ENCODE measurements at places on chromosomes 4 and X.
A peak's percentile ranks its signal among the peaks of the same experiment; 100 is the strongest.

GRCh38 chrX:3161681-3162080 is 120.4 kb downstream of the ARSF start:
- no peak for DNase-seq

DNA sequence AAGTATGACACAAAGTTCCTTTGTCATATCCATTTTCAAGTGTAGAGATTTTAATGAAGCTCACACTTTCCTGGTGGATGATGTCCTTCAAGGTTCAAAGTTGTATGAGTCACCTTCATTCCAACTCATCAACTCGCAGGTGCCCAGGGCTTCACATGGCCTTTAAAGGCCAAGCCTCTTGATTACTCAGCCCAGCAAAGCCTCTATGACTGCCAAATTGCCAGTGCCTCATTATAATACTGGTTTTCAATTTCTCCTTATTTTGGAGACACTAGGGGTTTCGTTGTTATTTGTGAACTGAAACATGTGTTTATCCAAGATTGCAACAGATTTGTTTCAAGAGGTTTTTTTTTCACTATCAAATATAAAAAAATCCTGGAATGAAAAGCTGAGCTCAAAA is 45.9 kb upstream of the PPP3CA start:
- no peak for DNase-seq

DNA sequence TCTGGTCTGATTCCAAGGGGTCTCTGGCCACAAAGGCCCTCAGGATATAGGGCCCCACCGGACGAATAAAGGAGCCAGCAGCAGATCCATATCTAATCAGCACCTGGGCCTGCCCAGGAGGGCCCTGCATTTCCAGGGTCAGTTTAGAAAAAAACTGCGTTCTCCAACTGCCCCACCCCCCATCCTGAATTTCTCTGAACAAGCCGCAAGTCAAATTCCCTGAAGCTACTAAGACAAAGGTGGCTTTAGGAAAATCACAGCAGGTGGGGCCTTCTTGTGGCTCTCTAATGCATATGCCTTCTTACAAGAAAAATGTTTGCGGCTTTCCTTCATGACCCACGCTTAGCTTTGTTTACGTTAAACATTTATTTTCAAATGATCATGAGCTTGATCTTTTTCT is 76.6 kb downstream of the MBNL3 start:
- DNase-seq = no peak

- no peak for DNase-seq
These were observed 39.6 kb upstream of the LSM6 start for GRCh38 chr4:146135941-146136340.

- no peak for DNase-seq
These were observed 89.0 kb downstream of the EFNB1 start for GRCh38 chrX:68917799-68918198.

GRCh38 chrX:38112566-38112965 is 106.2 kb downstream of the SYTL5 start:
- DNase-seq = no peak

- DNase-seq = no peak
These were observed 92.6 kb downstream of the KDR start for GRCh38 chr4:55032788-55033187.

DNA sequence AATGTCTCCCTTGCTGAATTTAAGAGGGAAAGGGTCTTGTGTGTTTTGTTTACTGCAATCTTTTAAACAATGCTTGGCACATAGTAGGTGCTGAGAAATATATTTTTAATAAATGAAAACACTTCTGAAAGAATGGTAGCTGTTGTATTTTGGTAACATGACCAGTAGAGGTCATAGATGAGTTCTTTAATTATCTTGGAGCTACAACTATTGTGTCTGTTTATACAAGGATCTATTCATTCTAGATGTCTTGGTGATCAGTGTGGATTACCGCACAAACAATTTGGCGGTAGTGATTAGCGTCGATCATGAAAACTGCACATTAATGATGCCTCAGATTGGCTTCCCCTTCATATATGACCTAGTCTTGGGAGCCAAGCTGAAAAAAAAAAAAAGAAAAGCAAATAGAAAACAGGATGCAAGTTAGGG is 21.4 kb upstream of the SCRG1 start:
- no peak for DNase-seq

- DNase-seq = peak; percentile 27
These were observed 298.3 kb downstream of the TEX13A start for GRCh38 chrX:104922206-104922621.

DNA sequence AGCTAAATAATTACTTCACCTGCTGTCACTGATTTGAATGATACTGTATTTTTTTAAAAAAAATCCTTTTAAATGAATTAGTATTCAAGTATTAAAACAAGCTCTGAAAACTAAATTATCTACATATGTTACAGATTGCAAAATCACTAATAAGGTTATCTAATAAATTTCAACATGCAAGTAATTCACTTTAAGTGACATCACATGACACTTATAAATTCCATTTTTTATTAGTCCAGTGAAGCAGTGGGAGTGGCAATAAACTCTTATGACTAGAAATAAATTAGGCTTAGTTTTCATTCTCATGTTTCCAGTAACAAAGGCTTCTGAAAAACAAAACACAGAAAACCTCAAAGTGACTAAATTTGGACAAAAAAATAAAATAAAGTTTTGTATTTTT is 36.3 kb downstream of the SMIM31 start:
- DNase-seq = no peak

DNA sequence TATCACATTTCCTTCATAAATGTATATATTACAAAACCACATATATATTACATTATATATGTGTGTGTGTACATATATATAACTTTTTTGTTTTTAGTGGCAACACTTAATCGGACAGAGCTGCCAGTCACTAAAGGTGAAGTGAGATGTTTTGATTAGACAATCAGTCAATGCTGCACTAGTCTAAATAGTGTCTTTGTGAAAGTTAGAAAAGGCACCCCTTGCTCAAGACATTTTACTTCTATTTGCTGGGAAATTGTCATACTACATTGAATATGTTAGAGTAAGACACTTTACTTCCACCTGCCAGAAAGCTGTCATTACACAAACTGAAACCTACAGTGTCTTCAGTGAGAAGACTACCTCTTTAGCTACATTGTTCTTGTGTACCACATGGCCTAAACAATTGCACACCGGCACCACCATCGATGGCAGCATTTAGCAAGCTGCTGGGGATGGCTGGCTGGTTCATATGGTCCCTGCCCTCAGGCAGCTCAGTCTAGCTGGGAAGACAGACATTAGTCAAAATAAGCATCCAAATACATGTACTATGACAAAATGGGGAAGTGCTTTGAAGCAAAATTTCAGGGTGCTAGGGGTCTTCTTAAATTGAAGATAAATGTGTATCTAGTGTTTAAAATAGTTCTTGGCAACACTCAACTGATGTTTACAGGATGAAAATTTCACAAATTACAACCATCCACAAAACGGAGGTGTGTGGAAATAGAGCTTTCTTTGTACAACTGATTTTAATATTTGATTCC is 148.1 kb upstream of the GATB start:
- DNase-seq = no peak

DNA sequence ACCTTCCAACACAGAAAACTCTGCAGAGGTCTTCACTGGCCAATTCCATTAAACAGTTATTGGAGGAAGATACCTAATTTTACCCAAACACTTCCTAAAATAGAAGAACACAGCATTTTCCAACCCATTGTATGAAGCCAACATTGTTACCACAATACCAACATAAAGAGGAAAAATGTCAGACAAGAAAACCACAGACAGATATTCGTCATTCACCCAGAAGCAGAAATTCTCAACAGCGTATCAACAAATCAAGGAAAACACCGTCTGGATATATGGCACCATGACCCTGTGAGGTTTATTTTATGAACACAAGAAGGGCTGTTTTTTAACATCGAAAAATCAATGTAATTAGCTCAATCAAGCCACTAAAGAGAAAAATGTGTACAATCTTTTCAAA is 255.6 kb downstream of the ASMT start:
- no peak for DNase-seq

- DNase-seq = no peak
These were observed 1.7 kb upstream of the GPR143 start for GRCh38 chrX:9767375-9767774.

DNA sequence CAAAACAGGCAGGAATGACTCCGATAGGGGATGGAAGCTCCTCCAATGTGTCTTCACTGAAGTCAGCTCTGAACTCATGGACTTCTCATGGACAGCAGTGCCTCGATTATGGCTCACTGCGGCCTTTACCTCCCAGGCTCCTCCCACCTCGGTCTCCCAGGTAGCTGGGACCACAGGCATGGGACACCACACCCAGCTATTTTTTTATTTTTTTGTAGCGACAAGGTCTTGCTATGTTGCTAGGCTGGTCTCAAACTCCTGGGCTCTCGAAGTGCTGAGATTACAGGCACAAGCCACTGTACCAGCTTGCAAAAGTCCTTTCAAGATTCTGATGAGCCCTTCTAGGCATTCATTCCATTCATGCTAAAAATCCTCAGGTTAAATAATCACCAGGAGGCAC is 181.5 kb downstream of the NSUN7 start:
- no peak for DNase-seq

DNA sequence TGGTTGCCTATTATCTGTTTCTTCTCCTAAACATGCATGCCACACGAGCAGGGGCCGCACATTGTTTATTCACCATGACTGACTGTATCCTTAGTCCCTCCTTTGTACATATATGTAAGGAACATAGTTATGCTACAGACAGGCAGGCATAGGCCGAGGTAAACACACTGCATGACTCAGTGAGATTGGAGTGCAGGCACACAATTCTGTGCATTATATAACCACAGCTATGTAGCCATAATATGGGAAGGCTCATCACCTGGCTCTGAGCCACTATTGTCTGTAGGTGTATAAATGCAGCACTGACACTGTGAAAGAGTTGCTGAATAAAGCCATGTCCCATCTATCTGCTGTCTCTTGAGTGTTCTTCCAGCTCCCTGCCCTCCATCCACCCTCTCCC is 431.6 kb downstream of the IDS start:
- DNase-seq = no peak

DNA sequence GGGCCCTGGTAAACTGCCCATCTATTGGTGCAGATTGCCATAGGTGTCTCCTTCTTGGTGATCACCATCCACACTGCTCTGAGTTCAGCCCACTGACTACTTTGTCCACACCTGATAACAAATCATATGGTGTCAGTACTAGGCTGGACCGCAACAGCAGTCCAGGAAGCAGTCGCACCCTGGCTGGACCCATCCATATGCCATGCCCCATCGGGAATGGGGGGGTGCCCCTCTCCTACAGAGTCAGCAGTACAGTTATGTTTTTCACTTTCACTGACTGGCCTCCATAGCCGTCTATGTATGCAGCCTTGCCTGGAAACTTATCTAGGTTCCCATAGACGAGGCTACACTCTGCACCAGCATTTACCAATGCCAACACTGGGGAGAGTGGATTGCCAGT is 226.1 kb downstream of the ADGRL3 start:
- DNase-seq = peak; percentile 13

DNA sequence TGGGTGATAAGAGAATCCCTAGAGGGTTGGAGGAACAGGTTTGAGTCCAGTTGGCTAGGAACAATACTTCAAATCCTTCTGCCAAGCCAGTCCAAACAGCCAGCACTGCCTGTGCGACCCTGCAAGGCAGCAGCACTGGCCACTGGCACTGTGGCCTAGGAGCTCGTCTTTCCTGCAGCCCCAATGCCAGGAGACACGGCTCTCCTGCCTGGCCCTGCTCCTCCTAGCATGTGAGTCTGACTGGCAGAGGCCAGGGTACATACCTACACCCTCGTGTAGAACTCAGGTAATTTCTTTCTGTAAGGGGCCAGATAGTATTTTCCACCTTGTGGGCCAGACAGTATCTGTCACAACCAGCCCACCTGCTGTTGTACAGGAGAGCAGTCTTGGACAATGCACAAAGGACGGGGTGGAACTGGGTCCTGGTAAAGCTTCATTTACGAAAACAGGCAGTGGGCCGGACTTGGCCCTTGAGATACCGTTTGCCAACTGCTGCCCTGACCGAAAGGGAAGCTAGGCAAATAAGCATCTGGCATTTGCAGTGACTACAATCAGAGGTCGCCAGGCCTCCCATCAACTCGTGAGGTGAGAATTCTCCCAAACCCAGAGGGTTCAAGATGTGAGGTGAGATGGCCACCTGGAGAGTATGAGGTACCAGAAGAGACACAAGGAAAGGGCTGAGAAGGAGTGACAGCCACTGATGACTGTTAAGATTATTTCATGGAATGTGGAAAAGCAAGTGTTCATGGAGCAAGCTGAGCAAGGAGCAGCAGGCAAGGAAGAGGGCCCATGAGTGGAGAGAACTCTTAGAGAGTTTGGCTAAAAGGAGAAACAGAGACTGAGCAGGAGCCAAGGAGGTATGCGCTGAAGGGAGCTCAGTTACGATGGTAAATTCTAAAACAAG is 29.8 kb upstream of the IRAK1 start:
- no peak for DNase-seq

DNA sequence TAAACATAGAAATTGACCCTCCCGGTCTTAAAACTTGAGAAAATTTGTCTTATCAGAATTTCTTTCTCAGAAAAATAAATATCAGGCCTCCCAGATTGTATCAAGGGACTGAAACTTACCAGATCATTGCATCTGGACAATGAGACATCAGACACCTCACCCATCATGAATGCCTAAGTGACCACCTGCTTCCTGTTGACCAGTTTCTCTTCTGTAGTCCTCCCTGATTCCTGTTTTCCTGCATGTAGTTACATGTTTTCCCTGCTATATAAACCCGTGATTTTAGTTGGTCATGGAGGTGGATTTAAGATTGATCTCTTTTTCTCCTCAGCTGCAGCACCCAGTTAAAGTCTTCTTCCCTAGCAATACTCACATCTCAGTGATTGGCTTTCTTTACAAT is 548.1 kb downstream of the PPP4R3C start:
- DNase-seq = no peak

GRCh38 chrX:102883491-102883890 is 53.6 kb upstream of the RAB40AL start:
- DNase-seq = no peak

- DNase-seq = no peak
These were observed 126.2 kb upstream of the ANXA10 start for GRCh38 chr4:167966143-167966542.

- no peak for DNase-seq
These were observed 70.0 kb upstream of the FAM241A start for GRCh38 chr4:112075129-112075753.

GRCh38 chrX:113548308-113549015 is 707.8 kb upstream of the AMOT start:
- DNase-seq = no peak

- DNase-seq = no peak
These were observed 269.4 kb downstream of the IL15 start for GRCh38 chr4:141905751-141906150.

Measured in posterior cingulate gyrus (tissue), 11 donors.